ENCODE measurements at places on chromosomes 16 and 17.
A peak's percentile ranks its signal among the peaks of the same experiment; 100 is the strongest.

- no peak for DNase-seq
Measured at GRCh38 chr17:42166196-42166763, 11.5 kb upstream of the RAB5C start.

DNA sequence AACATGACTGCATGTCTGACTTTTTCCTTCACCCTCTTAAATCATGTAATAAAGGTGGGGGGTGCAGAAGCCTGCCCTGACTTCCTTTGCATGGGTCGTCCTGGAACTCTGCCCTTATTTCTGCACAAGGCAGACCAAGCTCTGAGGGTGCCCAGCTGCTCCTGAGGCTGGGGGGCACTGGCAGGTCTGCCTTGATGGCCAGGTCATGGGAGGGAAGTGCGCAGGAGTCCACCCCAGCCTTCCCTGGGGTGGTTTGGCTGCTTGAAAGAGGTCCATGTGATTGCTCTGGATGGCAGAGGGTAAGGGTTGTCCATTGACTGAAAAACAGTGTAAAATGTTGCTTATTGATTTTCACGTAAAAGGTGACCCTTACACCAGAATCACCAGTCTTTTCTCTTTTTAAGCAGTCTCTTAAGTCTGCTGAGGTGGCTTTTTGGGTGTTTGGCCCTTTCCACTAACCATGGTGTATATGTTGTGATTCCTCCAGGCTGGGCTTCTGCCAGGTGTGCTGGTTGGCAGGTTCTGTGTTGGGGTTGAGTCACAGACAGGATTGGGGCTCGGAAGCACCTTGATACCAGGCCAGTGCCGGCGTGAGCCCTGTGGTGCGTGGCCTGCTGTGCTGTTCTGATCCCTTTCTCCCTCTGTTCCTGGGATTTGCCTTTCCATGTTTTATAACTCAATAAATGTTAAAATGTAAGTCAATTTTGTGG lies 19.4 kb downstream of the DHX38 start:
- no peak for DNase-seq

- DNase-seq = no peak
Measured at GRCh38 chr16:7090628-7091115, 242.0 kb upstream of the RBFOX1 start.

DNA sequence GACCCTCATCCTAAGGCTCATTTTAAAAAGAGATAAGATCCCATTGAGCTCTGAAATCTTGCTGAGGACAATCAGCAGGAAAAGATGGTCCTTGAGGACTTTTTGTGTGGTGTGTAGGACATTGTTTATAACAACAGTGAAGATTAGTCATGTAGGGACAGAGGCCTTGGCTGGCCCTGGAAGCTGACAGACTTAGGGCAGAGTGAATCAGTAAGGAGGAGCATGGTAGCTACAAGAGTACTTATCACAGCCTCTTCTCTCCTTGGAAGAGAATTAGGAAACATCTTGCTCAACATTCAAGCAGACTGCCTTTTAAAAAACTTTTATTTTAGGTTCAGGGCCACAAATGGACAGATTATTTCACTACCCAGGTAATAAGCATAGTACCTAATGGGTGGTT lies 665.9 kb upstream of the SALL1 start:
- no peak for DNase-seq

DNA sequence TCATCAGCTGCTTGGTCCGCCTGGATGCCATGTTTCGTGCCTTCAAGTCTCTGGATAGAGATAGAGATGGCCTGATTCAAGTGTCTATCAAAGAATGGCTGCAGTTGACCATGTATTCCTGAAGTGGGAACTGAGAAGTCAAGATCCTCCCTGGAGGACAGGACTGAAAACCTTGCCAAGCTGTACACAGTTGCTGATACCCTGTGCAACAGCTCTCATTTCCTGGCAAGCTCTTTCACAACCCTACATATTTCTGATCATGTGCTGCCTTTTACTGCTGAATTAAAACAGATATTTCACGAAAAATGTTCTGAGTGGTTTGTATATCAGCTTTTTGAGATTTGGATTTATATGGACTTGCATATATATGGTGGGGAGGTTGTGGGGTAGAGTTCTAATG lies 898 bp downstream of the CAPNS2 start:
- no peak for DNase-seq

DNA sequence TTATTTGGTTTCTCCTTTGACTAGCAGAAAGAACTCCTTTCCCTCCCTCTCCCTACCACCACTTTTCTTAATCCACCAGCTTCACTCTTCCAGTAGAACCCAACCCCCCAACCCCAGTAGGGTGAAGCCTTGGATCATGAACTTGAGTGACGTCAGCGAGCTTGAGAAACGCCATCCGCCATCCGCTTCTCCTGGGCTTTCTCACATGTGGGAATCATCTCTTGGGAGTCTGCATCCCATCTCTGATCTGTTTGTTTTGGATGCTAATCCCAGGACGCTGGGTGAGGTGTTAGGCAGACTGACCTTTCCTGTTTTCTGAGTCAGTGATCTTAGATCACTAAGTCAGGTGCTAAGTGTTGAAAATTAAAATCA lies 16.0 kb upstream of the SOX9 start:
- DNase-seq = no peak

GRCh38 chr16:60181536-60181935 lies 1447.4 kb upstream of the GOT2 start:
- no peak for DNase-seq

- DNase-seq = no peak
Measured at GRCh38 chr17:73950593-73950914, 252.9 kb upstream of the RPL38 start.

DNA sequence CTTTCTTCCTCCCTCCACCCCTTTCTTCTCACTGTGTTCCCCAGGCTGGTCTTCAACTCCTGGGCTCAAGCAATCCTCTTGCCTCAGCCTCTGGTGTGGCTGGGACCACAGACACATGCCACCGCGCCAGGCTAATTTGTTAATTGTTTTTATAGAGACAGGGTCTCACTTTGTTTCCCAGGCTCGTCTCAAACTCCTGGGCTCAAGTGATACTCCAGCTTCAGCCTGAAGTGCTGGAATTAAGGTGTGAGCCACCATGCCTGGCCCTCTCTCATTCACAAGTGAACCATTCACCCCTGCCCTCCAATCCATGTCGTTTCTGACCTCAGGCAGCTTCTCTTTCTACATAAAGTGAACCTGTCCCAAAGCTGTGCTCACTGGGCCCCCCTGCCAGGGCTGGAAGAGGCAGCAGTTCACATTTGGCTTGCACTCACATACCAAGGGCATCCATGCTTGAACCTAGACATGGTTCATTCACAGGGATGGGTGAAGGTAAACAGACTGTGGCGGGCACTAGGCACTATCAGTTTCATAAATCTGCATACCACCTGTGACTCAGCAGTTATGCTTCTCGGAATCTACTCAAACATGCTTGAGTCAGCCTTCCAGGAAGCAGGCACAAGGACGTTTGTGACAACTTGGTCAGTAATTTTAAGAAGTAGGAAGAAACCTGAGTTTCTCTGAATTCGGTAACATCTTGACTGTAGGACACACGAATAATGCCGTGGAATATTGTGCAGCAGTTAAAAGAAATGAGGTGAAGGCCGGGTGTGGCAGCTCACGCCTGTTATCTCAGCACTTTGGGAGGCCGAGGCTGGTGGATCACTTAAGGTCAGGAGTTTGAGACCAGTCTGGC lies 6.0 kb upstream of the RNF213 start:
- DNase-seq = peak; percentile 37

- DNase-seq = no peak
Measured at GRCh38 chr17:1755827-1756262, 6.0 kb upstream of the SERPINF1 start.

DNA sequence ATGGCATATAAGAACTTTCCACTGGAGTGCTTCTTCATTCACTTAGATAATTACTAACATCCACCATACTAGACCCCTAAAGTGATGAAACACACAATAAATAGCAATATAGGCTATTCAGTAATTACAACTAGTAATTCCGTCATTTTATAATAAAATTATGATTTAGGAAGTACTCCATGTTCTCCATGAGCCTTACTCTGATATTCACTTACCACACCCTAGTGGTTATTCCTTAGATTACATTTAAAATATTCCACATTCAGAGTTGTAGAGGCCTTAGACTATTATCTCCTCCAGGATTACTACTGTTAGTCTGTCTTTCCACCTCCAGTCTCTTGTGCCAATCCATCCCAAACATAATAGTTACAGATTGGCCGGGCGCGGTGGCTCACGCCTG lies 62.4 kb downstream of the STH start:
- no peak for DNase-seq

GRCh38 chr16:56351481-56351880 lies 73.9 kb downstream of the AMFR start:
- no peak for DNase-seq

- peak; percentile 88 for DNase-seq
Measured at GRCh38 chr17:77375917-77376651, 235.3 kb downstream of the SEC14L1 start.

DNA sequence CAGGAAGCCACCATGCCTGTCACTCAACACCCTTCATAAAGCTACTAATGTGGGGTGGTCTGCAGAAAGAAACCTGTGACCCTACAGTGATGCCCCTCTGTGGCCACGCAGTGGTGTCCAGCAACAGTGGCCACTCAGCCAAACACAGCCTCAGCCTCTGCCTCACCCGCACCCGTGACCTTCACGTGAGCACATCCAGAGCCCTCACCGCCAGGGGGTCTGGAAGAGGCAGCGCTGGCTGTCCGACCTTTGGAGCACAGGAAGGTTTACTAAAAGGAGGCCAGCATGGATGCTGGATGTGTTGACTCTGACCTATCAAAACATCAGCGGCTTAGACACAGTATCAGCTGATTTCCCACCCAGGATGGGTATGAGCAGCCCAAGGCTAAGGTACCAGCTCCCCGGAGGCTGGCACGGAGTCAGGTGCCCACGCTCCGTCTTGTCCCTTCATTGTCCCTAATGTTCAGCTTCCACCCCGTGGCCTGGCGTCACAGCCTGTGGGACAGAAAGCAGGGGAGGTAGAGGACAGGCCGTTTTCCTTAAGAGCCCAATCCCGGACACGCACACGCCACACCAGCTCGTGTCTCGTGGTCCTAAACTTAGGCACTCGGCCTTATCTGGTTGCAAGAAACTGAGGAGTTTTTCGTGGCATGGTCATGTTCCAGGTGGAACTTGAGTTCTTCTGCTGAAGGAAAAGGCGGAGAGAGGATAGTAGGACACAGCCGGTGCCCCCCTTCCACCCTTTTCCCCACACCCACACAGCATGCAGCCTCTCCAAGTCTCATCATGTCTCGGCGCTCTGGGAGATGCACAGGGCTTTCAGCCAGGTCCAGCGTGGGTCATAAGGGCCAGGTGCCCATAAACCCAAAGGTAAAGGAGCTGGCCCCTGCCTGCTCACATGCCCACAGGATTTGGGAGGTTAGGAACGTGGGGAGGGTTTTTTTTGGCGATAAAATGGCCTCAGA lies 49.7 kb upstream of the ENDOV start:
- DNase-seq = no peak

DNA sequence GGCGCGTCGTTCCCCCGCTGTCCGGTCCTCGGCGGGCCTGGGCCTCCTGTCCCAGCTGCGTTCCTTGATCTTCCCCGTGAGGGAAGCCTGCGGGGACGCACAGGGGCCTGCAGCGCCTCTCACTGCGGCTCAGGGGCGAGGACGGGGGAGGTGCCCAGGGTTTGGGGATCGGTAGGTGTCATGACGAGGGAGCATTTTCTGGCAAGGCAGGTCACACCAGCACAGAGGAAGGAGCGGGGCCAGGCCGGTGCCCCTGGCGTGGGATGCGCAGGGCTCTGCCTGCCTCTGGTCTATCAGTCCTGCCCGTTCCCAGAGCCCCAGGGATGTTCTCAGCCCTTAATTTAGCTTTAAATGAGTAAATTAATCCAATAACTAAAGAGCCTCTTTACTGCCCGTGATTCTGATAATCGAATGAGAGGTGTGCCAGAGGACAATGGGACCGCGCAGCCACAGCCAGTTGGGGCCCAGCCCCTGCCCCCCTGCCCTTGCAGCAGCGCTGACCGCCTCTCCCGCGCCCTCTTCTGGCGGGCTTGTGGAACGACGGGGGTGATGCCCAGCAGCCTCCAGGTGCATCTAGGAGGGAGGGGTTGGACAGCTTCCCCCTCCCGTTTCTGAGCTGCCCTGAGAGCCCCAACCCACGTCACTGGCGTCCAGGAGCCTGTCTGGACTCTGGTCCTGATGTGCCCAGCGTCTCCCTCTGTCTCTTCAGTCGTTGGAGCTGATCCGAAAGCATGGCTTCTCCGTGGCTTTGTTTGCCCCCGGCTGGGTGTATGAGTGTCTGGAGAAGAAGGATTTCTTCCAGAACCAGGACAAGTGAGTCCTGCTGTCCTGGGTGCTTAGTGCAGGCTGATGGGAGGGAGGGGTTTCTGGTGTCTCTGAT lies 7.9 kb downstream of the ENGASE start:
- peak; percentile 56 for DNase-seq

DNA sequence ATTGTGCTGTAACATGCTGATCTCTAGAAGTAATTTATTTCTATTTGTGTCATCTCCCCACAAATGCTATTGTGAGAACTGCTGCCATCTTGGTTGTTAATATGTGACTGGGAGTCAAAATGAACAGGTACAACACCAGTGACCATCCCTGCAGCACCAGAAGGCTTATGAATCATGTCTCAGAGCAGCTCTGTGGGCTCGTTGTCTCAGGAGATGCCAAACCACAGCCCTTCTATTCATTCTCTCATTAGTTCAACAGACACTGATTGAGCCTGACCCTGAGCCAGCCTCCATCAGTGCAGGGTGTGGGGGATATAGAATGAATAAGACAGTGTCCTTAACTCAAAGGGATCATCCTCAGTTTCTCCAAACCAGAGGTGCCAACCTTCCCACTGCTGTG lies 92.5 kb downstream of the UTP18 start:
- DNase-seq = no peak

DNA sequence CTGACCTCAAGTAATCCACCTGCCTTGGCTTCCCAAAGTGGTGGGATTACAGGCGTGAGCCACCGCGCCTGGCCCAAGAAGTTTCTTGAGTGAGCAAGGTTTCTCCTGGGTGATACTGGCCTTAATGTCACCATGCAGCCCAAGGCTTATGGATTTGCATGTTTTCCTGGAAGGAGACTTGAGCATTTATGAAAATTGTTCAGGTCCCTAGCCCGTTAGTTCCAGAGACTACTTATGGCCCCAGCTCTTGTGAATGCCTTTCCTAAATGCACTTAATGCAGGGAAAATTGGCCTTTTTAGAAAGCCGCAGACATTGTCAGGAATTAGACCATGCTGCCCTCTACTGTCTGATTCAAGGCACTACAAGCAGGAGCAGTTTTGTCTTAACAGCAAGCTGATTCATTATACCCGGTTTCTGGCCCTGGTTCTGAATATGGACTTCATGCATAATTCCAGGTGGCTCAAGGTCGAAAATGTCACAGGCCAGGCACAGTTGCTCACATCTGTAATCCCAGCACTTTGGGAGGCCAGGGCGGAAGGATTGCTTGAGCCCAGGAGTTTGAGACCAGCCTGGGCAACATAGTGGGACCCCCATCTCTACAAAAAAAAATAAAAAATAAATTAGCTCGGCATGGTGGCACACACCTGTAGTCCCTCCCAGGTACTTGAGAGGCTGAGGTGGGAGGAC lies 91.3 kb downstream of the SNX29 start:
- peak; percentile 78 for DNase-seq

GRCh38 chr16:87108941-87109340 lies 208.3 kb downstream of the C16orf95 start:
- DNase-seq = no peak
